H7 (cell line): ENCODE measurements at places on chromosomes 5 and 9. TPM values are rescaled to one million over a fixed set of nuclear protein-coding genes. Genes with fewer than 3 reads are reported as not detected.

- DNase-seq: no peak
Measured at GRCh38 chr5:39713250-39713916, 288.6 kb upstream of the DAB2 start.

GRCh38 chr5:174423558-174423957 is 300.8 kb upstream of the MSX2 start:
- DNase-seq: no peak

DNA sequence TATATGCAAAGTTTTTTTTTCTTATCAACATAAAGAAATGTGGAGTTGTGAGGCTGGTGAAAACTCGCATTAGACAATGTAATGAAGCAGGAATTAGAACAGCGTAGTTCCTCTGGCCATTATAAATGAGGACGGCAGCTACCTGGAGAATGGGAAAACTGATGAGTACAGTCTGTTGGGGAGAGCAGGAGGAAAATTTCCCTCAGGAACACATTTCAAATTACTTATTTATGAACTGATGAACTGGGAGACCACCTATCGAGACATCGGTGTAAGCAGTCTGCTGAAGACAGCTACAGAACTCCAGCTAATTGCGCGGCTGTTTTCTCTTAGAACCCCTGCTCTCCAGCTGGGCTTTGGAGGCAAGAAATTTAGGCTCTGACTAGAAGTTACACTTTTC is 343.9 kb upstream of the CLINT1 start:
- no peak for DNase-seq

GRCh38 chr5:142507531-142508372 is 178.1 kb downstream of the FGF1 start:
- DNase-seq: no peak

DNA sequence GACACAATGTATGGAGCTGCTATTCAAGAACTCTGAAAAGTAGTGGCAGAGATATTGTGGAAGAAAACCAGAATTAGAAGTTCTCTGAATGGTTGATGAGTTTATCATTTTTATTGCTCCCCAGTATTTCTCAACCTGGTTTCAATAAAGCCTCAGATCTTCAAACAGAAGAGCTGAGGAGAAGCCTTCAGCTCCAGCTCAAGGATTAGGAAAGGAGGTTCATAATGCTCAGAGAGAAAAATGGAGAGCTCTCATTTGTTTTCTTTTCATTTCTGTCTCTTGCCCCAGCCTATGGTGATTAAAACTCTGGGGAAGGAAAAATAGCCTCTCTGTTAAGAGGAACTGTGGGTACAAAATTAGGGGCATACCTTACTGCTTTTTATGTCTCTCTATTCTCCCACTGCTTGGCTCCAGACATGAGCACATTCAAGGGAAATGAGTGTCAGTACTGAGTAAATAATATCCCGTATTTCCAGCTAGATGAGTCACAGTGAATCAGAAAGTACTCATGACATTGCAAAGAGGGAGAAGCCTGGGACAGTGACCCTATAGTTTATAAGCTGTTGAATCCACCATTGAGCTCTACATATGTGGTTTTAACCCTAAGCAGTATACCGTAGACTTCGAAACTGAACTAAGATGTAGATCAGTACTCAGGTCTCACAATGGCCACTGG is 138.1 kb downstream of the EMB start:
- no peak for DNase-seq

DNA sequence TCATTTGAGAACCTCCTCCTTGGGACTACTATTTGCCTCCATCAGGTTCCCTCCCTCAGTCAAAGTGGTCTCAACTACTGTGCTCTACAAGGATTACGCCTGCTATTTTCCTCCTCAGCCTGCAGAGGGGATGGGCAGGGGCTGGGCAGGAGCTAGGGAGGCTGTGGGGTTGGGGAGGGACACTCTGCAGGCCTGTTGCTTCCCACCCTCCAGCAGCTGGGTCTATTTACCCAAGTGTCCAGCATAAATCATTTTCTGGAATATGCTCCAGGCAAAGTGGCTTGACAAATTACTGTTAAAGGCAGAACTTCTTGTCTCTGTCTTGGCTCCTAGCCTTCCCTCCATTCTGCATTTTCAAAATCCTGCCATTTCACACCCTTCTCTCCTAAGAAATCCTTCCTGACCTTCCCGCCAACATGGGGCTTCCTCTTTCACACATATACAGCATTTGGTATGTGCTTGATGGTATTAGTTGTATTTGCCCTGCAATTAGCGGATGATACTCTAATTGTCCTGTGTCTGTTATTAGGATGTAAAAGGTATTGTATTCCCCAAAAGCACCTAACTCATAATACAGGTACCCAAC is 106.7 kb downstream of the EFNA5 start:
- DNase-seq: no peak

DNA sequence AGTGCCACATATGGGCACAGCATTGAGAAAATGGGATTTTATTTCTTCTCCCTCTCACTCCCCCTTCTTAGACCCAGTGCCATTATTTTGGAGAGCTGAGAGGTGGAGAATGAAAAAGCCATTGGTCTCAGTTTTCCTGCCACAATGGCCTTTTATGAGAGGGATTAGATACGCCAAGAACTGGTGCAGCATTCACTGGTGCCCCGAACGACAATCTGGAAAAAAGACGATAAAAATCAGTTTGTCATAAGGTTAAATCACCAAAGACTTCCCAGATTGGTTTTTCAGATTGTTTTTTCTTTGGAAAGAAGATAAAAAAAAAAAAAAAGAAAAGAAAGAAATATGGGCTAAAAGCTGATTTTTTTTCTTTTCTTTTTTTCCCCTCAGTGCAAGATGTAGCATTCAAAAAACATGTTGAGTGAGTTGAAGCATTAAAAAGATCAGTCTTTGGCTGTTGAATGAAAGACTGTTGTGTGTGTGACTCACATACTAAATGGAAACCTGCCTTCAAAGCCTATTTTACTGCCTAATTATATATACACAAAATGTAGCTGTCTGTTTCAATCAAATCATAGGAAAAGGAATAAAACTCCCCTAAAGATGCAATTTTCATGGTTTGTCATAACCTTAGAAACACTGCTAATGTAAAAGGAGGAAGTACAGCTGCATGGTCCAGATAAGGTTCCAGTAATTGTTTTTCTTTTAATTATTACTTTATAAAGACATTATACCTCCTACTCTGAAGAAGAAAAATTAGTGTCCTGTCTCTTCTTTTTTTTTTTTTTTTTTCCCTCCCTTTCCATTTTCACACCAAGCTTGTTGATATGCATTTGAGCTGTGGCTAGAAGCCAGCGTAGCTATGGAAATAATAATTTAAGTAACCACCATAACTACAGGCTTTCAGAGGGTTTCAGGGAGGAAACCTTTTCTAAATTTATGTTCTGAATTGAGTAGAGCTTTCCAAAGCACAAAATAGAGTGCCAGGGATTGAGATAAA is 27.2 kb upstream of the ZNF608 start:
- DNase-seq: no peak

GRCh38 chr5:5497152-5497788 is 74.8 kb downstream of the ICE1 start:
- DNase-seq: peak; percentile 82

- DNase-seq: no peak
Measured at GRCh38 chr5:41843456-41844370, 26.5 kb downstream of the OXCT1 start.

GRCh38 chr5:54905246-54905795 is 80.1 kb downstream of the ESM1 start:
- no peak for DNase-seq

DNA sequence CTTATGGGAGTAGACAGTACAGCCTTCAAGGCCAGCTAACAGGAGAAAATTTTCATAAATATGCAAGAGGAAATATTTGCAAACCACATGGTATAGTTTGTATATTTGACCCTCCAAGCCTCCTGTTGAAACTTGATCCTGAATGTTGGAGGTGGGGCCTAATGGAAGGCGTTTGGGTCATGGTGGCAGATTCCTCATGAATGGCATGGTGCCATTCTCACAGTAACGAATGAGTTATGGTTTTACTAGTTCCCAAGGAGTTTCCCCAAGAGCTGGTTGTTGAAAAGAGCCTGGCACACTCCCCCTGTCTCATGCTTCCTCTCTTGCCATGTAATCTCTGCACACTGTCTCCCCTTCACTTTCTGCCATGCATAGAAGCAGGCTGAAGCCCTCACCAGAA is 3.3 kb upstream of the PAIP1 start:
- no peak for DNase-seq

- DNase-seq: no peak
Measured at GRCh38 chr5:73506459-73506955, 8.3 kb downstream of the BTF3 start.

GRCh38 chr9:133673258-133673655 is 37.1 kb downstream of the DBH start:
- no peak for DNase-seq

Gene UAP1L1
- 9.0 and 14.9 TPM in 2 replicates for total RNA-seq

Gene GLDC
- 66.8 and 76.7 TPM in 2 replicates for total RNA-seq

Gene MLANA
- total RNA-seq: not detected in 2 replicates

Gene JAKMIP2
- 0.94 and 1.7 TPM in 2 replicates for total RNA-seq

Gene STPG3
- total RNA-seq: not detected in 2 replicates

Gene PRPF4
- total RNA-seq: 34.5 and 38.4 TPM in 2 replicates

Gene GCNT4
- total RNA-seq: 2.4 and 4.1 TPM in 2 replicates
